ENCODE measurements at places on chromosomes 16 and 17.

- no peak for DNase-seq
These were observed 206.6 kb downstream of the CDH8 start for GRCh38 chr16:61829631-61830030.

DNA sequence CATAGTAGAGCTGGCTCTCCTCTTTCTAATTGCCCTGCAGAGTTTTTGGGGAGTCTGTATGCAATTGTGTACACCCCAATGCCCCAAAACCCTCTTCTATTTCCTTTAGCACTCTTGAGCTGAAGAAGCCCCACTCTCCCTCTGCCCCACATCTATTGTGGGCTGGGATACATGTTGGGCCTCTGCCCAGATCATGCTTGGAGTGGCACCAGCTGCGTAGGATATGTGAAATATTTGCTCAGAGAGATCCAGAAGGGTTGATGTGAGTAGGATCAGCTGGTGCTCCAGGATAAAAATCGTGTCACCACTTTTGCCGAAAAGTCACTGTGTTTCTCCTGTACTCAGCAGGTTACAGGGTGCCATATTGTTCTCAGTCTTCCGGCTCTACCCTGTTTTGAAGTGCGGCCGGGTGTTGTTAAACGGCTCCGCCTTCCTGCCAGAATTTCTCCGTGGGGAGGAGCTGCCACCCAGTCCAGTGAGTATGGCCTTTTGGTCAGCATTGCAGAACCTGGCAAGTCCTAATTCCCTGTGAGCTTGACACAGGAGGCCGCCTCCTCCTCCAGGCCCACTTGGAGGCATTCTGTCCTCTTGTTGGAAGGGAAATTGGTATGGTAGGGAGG is 664.5 kb downstream of the WWOX start:
- no peak for DNase-seq

DNA sequence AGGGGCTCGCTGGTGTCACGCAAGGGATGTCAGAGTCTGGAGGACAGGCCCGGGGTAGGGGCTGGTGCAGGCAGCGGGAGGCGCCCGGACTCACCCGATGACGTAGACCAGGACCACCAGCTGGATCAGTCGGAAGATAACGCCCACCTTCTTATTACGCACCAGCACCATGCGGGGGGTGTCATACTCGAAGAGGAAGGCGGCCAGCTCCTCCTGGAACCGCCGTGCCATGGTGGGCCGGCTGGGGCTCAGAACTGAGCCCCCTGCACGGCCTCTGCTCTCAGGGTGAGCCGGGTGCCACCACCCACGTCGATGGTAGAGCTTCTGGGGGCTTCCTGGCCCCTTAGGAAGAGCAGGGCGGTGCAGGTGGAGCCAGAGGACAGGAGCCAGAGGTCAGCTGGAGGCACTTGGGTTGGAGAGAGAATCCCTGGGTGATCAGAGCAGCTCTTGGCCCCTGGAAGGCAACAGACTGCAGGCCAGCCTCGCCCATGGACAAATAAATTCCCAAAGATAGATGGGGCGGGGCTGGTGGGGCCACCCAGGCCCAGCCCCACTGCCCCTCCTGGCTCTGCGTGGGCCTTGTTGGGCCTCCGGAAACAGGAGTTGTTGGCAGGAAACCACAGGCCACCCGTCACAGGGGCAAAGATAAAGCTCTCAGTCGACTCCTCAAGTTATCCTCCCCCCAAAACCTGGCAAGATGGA is at the start of gene P2RX1:
TSS of gene P2RX1 (minus strand) at position 471 of the 702 bp plus-strand sequence. CDS start at position 231, 240 bp downstream.
- DNase-seq, result no peak

DNA sequence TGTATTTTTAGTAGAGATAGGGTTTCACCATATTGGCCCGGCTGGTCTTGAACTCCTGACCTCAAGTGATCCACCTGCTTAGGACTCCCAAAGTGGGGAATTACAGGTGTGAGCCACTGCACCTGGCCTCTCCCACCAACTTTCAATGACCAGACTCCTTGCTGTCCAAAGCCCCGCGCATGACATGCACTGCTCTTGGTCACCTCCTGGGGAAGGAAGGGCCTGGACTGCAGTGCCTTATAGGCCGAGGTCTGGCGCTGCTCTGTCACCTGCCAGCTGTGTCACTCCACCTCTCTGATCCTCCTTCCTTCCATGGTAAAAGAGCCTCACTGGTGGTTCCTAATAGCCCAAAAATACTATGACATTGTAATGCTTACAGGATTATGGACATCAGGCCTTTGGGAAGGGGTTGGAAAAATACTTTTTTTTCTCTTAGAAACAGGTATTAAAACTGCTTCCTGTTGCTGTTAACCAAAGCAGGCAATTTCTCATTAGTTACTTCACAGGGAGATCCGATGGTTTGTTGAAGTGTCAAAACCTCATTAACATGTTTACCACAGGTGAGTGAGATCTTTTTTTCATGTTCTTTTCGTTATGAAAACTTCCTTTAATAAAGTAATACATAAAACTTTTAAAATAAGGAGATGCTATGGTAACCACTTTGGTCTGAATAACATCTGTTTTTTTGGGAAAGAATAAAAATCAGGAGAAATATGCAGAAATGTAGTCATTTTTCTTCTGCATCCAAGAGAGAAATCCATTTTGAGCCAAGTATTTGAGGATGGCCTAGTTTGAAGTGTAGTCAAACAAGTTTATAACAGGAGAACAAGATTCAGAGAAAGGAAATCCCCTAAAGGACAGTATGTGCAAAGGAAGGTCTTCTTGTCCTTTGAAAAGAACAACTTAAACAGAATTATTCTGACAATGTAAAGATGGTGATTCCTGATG is 35.5 kb downstream of the GRB7 start:
- no peak for DNase-seq

- DNase-seq, result no peak
These were observed 21.8 kb upstream of the ASGR2 start for GRCh38 chr17:7136266-7136877.

GRCh38 chr16:89847051-89847939 is 19.0 kb downstream of the SPIRE2 start:
- DNase-seq, result no peak

DNA sequence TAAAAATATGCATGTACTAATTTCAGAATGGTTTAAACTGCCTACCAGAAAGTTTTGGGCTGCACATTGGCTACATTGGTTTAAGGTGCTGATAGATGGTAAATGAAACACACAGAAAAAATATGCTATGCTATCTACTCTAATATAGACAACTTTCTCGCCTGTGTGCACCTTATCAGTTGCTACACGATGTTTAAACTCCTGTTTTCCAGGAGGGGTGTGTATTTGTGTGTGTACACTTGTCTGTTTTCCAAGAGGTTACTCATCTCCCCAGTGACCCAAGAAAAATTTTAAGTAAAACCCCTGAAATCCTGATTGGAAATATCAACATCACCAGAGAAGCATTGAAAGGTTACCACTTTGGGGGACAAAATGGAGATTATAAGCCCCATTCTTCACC is 21.6 kb upstream of the PSMC5 start:
- no peak for DNase-seq

DNA sequence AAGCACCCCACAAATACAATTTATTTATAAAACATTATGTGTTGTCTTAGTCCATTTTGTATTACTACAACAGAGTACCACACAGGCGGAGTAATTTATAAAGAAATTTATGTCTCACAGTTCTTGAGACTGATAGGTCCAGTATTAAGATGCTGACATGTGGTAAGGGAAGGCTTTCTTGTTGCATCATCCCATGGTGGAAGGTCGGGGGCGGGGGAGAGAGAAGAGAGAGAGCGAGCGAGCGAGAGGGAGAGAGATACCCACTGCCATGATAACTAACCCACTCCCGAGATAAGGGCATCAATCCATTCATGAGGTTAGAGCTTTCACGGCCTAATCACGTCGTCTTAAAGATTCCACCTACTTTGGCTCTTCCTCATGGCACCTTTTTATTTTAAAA is 117.8 kb downstream of the KCNJ12 start:
- DNase-seq, result no peak

DNA sequence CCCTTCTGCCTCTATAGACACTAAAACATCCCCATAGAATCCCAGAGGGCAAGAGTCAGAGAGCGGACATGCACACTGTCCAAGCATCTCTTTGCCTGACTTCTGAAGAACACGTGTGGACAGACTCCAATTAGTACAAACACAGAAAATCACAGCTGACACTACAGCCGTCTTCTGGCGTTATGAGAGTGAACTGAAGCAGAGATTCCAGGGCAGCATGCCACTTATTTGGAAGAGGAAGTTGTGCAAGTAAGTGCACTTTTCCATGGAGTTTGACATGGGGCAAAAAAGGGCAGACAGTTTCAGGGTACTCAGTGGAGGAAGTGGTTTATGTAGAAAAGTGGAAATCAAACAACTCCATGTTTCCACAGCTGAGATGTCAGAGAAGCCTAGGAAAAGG is 16.8 kb upstream of the ZNF287 start:
- no peak for DNase-seq

GRCh38 chr17:77864234-77865111 is 94.0 kb upstream of the TNRC6C start:
- no peak for DNase-seq

- peak; percentile 48 for DNase-seq
These were observed 75.5 kb downstream of the BMERB1 start for GRCh38 chr16:15509593-15510535.

DNA sequence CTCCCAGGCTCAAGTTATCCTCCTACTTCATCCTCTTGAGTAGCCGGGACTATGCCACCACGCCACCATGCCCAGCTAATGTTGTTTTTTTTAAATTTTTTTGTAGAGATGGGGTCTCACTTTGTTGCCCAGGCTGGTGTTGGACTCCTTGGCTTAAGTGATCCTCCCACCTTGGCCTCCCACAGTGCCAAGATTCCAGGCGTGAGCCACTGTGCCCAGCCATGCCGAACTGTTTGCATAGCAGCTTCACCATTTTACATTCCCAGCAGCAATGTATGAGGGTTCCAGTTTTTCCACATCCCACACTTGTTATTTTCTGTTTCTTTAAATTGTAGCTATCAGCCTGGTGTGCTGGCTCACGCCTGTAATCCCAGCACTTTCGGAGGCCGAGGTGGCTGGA is 2.2 kb upstream of the CTRB1 start:
- DNase-seq, result no peak

DNA sequence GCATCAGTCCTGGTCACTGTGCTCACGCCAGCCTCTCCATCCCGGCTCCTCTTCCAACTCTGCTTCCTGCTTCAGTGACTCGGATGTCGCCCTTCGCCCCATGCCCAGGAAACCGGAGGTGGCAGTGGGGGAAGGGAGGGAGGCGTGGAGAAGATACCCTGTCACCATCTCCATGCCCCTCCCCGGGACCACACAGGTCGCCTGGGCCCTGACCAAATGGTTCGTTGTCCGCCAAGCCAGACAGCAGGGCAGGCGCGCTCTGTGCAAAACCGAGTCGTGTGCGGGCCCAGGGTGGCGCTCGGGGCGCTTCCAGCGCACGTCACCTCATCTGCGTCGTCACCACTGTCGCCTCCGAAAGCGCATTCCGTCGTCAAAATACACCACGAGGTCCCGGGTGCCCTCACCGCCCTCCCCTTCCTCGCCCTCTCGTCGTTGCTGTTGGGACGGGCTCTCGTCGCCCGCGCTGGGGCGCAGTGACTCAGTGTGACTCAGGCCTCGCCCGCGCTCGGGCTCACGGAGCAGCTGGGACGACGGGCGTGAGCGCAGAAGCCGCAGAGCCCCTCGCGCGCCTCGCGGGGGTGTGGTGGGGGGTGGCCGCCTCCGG is 39.2 kb downstream of the ZNF778 start:
- no peak for DNase-seq

DNA sequence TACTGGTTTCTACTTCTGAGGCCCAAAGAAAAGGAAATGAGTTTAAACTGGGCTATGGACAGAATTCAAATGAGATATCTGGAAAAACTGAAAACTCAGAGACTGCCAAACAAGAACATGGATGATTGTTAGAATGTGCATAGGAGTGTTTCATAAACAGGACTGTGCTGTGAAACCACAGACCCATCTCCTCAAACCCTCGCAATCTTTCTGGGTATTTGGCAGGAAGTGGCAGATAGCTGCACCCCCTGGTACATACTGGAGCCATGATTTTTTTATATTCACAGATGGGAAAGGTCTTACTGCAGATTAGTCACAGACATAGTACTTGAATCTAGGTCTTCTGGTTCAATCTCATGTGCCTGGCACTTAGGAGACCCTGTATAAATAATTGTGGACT is 145.0 kb downstream of the CCDC182 start:
- no peak for DNase-seq

GRCh38 chr16:84885342-84885910 is 65.6 kb downstream of the CRISPLD2 start:
- no peak for DNase-seq

DNA sequence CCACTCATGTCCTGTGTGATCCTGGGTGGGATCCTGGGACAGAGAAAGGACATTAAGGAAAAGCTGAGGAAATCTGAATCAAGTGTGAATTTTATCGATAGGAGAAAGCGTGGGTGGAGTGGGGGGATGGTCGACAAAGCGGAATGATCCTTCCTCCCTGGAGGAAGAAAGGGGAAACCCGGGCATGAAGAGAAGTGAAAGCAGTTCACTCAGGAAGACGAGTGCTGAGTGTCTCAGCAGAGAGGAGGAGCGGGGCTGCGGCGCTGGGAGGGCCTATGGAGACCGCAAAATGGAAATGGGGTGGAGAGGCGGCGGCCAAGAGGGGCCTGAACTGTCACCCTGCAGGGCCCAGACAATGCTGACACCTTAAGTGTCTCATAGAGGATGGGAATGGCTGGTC is 8.7 kb downstream of the ZDHHC7 start:
- DNase-seq, result no peak

- DNase-seq, result no peak
These were observed 101.4 kb downstream of the RMI2 start for GRCh38 chr16:11446566-11447119.

DNA sequence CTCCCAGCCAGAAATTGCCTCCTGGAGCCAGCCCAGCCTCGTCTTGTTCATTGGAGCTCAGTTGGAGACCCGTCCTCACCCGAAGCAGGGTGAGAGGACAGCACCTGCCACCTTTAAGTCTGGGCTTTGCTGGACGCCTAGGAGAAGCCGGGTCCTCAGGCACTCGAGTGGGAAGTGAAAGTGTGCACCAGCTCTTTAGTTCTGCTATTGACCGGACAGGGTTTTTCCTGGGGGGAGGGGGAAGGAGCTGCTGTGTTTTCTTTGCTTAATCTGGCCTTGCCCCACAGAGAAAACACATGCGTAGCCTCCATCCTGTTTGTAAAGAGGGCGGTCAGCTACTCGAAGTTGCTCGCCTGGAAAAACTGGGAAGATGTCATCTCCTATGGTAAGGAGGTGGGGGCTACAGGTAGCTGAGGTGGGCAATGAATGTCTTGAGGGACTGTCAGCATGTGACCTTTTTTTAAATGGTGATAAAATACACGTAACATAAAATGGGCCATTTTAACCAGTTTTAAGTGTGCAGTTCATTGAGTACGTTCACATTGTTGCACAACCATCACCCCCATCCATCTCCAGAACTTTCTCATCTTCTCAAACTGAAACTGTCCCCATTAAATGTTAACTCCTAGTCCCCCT is 34.4 kb downstream of the CMIP start:
- no peak for DNase-seq

GRCh38 chr17:7308625-7309433 is 1.4 kb downstream of the EIF5A start:
- no peak for DNase-seq

DNA sequence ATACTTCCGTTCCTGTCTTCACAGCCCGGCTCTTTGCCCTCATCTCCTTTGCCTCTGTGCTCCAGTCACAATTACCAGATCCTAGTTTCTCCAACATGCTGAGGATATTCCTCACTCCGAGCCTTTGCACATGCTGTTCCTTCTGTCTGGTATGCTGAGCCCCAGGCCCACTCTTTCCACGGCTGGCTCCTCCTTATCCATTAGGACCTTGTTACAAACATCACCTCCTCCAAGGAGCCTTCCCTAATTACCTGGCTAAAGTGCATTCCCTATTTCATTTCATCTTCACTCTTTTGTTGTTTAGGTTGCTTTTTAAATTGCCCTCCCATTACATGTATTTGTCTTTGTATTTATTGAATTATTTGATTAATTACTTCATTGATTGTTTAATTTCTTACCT is 14.9 kb upstream of the ADGRG1 start:
- DNase-seq, result no peak

Measured in iPS DF 19.7 (cell line).